ENCODE measurements at places on chromosomes 6 and 20. TPM values are rescaled to one million over a fixed set of nuclear protein-coding genes. Genes with fewer than 3 reads are reported as not detected.

Gene SMLR1
- total RNA-seq: not detected

Gene NFKBIL1
- total RNA-seq: 29.8 TPM

Gene ADGRB3
- 7.3 TPM for total RNA-seq

- DNase-seq: no peak
Observed at GRCh38 chr6:9086331-9086730, 651.0 kb upstream of the SLC35B3 start.

DNA sequence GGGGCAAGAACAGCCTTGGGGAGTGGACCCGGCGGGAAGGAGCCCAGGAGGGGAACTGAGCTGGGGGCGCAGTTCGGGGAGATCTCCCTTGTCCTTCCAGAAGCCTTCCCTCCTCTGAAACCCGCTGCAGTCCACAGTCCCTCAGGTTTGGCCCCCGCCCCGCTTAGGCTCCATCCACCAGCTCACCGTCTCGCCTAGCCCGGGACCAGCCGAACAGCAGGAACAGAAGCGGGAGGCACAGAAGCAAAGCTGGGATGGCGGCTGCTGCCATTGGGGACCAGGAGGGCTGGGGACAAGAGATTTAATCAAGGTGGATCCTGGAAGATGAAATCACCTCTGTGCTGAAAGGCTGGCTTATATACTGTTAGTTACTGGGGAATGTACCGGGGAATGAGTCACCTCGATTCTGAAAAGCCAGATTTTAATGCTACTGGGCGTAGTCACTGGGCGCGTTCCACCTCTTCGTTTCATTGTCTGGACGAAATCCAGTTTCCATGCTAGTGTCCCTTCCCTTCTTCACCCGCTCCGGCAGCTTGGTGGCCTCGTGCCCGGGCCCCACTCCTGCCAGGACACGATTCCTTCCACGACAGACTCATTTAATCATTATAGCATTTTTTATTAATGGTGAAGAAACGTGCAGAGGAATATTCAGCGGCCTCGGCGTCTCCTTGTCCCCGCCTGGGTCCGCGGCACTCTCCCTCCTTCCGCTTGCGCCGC is at the start of gene RAET1L:
TSS of gene RAET1L (minus strand) at position 332 of the 717 bp plus-strand sequence. CDS start at position 271, 61 bp downstream.
- no peak for DNase-seq

DNA sequence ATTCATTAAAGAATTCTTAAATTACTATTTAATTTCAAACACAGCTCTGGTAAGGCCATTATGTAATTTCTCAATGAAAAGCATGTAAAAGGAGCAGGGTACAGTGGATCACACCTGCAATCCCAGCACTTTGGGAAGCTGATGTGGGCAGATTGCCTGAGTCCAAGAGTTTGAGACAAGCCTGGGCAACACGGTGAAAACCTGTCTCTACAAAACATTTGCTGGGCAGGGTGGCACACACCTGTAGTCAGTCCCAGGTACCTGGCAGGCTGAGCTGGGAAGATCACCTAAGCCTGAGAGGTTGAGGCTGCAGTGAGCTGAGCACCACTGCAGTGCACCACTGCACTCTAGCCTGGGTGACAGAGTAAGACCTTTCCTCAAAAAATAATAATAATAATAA is 37.4 kb downstream of the MDN1 start:
- DNase-seq: no peak

- peak; percentile 78 for DNase-seq
Observed at GRCh38 chr20:32635764-32636163, 38.0 kb downstream of the C20orf203 start.

DNA sequence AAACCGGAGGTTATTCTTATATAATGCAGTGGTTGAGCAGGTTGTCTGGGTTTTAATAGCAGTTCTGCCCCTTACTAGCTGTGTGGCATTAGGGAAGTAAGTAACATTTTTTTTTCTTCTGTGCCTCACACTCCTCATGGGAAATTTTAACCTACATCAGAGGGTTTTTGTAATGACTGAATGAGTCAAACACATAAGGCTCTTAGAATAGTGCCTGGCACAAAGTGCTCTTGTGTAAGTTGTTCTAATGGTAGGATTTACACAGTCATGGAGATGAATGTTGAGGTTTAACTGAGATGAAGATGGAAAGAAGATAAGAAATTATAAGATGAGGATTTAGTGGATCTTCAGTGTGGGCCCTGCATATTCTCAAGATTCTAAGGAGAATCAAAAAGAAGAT is 68.4 kb upstream of the PHIP start:
- DNase-seq: no peak

GRCh38 chr20:19886661-19887288 is 128.7 kb downstream of the RIN2 start:
- DNase-seq: no peak

- no peak for DNase-seq
Observed at GRCh38 chr6:20314866-20315845, 86.5 kb upstream of the E2F3 start.

- no peak for DNase-seq
Observed at GRCh38 chr20:4476903-4477500, 244.7 kb upstream of the PRND start.

- no peak for DNase-seq
Observed at GRCh38 chr6:159691133-159691962, 1.7 kb downstream of the SOD2 start.

Gene RIMS1
- total RNA-seq: 12.3 TPM

- peak; percentile 51 for DNase-seq
Observed at GRCh38 chr20:46222521-46223007, 85.7 kb downstream of the CDH22 start.

DNA sequence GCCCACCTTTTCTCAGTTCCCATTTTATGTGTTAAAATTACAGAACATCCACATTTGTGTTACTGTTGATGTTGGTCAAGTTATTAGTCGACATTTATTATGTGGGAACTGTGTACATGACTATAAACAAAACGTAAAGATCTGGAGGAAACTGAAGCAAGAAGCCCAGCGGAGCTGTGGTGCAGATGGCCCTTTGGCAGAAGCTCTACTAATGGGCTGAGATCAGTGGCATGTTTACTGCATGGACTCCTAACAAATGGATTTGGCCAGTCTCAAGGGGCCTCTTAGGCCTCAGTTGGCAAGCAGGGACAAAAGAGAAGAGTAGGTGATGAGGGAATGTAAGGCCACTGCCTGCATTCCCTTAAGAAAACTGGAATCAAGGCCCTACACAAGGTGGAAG is 282.1 kb upstream of the TCF21 start:
- DNase-seq: peak; percentile 45

GRCh38 chr20:47429409-47429808 is 72.3 kb upstream of the NCOA3 start:
- DNase-seq: no peak
